Activated effector memory CD4-positive, alpha-beta T cell treated with anti-CD3 and anti-CD28 coated beads, Interleukin-2, amount 50 U/mL, for 16 hours (primary cell): ENCODE measurements at places on chromosomes 6 and 20.

DNA sequence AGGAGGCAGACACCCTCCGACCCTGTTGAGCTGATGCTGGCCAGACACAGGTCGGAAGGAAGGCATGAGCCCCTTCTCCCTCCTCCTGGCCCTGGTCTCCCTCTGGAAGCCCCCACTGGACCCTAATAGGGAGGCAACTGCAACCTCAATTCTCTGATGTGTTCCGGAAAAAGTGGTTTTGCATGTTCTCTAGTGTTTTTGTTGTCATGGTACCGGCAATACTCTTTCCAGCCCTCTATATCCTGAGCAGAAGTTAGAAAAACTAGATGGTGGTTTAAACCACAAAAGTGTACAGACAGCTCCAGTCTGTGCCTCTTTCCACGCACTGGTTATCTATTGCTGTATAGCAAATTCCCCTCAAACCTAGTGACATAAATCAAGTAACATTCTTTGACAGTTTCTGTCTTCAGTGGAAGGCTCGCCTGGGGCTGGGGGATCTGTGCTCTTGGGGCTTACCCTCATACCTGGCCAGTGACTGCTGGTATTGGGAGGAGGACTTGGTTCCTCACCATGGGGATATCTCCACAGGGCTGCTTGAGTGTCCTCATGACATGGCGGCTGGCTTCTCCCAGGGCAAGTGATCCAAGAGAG is 37.0 kb downstream of the SYTL3 start:
- DNase-seq = peak; percentile 75

DNA sequence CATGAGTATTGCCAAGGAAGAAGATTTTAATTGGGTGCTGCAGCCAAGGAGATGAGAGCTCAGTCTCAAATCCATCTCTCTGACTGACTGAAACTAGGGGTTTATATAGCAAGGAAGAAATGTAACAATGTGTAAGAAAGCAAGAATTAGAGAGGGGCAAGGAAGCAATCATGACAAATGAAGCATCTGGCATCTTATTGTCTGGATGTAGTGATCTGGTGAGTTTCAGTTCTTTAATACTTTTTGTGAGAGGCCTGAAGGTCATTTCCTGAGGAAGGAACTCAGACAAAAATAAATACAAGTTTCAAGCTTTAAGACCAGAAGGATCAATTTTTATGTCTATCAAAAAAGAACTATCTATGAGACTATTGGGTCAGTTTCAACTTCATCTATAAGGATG is 64.2 kb downstream of the HTR1E start:
- no peak for DNase-seq

- no peak for DNase-seq
Measured at GRCh38 chr6:134585517-134585873, 267.6 kb upstream of the SGK1 start.

DNA sequence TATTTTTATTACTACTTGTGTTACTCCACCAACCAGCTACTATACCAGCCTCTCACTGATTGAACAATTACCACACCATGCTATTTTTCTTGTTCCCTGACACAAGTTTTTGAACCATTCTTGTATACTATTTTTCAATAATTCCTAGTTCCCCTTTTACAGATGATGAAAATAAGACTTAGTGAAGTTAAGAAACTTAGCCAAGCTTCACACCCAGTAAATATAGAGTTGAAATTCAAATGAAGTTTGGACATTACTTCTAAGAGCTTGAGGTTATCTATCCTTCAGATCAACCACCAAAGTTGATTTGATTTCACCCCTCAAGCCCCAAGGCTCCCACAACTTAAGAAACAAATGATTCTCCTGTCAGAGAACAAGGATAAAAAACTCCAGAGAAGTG is 13.1 kb upstream of the BCAS1 start:
- no peak for DNase-seq

- DNase-seq = no peak
Measured at GRCh38 chr20:39010496-39010895, 48.4 kb downstream of the DHX35 start.

GRCh38 chr6:140773276-140773675 is 1359.4 kb upstream of the GJE1 start:
- no peak for DNase-seq

DNA sequence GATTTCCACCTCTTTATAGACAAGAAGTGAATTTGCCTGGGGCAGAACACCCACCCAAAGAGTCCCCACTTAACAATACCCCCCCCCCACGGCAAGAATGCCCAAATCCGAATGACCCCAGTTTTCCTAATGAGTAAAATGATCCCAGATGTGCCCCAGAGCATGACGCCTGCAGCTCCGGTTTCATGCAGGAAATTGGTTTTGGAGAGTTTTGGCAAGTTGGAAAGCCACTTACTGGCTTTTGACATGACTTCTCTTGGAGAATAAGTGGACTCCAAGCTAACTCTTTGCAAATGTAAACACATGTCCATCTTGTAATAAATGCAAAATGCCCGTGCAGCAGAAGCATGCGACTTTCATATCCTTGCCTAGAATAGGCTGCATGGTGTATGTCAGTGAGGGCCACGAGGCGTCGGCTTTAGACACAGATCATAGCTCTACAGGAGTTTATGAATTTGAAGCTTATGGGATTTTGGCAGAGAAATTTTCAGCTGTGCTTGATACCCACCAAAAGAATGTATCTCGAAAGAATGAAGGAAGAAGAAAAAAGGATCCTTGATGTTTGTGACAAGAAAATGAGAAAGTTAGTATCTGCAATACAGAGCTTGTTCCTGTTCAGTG is 24.2 kb downstream of the EDN3 start:
- DNase-seq = no peak

DNA sequence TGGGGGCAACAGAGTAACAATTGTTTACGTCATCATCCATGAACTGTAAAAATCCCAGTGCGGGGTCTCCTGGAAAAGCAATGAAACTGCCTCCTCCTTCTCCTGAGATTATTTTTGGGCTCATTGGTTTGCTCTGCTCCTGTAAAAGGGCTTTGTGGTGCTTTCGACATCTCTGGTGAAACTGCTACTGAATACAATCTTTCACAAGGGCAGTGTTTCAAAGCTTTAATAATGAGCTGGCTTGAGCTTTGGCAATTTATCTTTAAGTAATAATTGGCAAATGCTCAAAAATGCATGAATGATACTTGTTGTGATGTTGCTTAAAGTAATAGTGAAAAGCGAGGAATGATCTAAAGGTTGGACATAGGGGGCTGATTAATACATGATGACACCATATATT is 43.5 kb upstream of the ENPP1 start:
- DNase-seq = no peak

DNA sequence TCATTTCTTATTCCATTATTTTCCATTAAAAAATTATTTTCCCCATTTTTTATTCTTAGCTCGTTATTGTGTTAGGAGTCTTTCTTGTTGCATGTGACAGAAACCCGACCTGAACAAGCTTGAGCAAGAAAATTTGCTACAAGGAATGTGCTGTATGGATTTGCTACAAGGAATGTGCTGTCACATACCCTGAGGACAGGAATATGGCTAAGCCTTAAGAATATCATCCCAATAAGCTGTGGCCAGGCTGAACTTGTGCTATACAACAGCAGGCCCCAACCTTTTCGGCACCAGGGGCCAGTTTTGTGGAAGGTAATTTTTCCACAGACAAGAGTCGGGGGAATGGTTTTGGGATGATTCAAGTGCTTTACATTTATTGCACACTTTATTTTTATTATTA is 114.0 kb downstream of the TRMT11 start:
- no peak for DNase-seq

- DNase-seq = no peak
Measured at GRCh38 chr6:2560917-2561698, 189.6 kb downstream of the MYLK4 start.

- no peak for DNase-seq
Measured at GRCh38 chr20:46401478-46401860, 4.9 kb downstream of the ELMO2 start.

GRCh38 chr20:3652221-3652620 is 11.0 kb downstream of the GFRA4 start:
- DNase-seq = no peak

- DNase-seq = no peak
Measured at GRCh38 chr6:108596956-108597355, 36.2 kb downstream of the FOXO3 start.

GRCh38 chr20:32586291-32586690 is 1.2 kb upstream of the NOL4L start:
- DNase-seq = no peak

DNA sequence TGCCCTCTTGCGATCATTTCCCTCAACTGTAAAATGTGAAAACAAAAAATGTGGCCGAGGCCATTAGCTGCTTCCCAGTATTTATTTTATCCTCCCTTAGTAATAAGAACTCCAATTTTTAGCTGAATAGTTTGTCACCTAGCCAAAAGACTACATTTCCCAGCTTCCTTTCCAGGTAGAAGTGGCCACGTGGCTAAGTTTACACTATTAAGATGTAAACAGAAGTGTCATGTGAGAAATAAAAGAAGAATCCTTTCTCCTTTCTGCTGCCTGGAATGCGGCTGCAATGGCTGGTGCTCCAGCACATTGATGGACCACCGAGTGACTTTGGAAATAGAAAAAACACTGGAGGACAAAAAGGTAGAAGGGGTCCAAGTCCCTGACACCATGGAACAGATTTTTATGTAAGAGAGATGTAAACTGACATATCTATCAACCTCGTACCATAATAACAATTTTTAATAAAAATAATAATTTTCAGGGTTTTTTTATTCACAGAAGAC is 268.8 kb downstream of the PKHD1 start:
- no peak for DNase-seq

DNA sequence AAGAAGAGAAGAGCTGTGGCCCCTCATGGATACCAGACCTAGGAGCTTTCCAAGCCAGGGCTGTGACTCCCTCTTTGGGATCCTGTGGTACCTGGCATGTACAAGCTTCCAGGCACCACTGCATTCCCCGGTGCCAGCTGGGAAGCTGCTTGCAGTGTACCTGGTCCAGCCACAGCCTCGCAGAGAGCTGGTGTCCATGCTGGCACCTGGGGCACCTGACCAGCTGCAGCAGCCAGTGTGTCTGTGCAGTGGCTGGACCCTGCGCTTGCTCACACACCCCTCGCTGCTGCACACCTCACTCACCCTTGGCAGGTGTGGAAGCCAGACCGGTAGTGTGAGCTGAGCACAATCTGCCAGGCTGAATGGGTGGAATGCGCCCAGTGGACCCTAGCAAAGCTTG is 190.9 kb upstream of the MAN1A1 start:
- DNase-seq = no peak

DNA sequence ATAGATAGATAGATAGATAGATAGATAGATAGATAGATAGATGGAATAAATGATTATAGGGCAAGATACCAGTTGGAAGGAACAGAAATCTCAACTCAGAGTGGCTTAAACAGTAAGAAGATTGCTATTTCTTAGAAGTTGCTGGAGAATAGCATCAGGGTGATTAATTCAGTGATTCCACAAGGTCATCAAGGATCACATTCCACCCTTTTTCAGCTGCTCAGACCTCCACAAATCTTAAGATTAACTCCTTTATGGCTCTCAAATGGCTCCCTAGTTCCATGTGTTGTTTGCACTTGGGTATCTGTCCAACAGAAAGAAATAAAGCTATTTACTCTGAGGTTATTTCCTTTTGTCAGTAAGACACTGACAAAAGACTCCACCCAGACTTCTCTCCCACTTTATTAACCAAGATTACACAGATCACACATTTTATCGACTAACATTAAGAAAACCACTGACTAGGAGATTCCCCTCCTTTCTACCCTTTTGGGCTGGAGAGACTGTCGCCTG is 68.3 kb upstream of the KIF16B start:
- DNase-seq = no peak

DNA sequence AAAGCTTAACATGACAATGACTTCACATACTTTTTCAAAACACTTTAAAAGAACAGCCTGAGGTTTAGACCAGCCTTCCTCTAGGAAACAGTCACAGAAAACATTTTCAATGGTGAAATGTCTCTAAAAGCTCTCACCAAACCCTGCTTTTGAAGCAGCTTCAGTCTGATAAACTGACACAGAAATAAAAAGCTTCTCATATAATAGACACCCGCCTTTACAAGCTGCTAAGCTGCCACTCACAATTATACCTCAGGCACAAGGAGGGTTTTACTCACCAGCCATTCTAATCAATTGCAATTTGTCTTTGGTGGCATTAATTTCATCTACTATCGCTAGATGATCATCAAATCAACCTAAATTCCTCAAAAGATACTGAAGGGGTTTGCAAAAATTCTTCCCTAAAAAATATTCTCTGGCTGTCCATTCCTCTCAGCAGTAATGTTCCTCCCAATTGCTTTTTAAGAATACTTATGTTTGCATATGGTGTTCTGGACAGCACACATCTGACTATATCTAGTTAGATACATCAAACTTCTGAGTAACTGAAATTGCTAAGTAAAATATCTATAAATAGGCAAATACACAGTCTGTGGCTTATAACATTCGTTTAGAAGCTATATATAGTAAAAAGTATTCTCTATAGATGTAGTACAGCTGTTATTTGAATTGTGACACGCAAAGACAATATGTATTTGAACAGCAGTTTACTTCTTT is 29.4 kb downstream of the KIF13A start:
- DNase-seq = no peak

- no peak for DNase-seq
Measured at GRCh38 chr6:150116200-150116800, 26.5 kb upstream of the PPP1R14C start.

DNA sequence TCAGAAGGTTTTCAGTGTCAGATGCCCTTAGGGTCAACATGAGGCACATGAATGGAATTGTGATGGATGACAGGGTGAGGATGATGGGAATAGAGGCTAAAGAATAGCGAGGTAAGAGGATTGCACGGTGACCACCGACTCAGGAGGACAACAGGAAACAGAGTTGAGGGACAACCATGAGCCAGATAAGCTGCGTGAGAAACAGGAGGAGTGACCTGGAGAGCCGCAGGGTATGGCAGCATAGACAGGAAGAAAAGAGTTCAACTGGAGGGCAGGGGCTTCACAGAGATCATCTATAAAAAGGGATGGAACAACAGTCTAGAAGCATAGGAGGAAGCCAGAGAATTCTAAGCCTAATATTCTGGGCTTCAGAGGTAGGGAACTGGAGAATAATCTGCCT is 84.7 kb upstream of the ENPP5 start:
- DNase-seq = no peak

DNA sequence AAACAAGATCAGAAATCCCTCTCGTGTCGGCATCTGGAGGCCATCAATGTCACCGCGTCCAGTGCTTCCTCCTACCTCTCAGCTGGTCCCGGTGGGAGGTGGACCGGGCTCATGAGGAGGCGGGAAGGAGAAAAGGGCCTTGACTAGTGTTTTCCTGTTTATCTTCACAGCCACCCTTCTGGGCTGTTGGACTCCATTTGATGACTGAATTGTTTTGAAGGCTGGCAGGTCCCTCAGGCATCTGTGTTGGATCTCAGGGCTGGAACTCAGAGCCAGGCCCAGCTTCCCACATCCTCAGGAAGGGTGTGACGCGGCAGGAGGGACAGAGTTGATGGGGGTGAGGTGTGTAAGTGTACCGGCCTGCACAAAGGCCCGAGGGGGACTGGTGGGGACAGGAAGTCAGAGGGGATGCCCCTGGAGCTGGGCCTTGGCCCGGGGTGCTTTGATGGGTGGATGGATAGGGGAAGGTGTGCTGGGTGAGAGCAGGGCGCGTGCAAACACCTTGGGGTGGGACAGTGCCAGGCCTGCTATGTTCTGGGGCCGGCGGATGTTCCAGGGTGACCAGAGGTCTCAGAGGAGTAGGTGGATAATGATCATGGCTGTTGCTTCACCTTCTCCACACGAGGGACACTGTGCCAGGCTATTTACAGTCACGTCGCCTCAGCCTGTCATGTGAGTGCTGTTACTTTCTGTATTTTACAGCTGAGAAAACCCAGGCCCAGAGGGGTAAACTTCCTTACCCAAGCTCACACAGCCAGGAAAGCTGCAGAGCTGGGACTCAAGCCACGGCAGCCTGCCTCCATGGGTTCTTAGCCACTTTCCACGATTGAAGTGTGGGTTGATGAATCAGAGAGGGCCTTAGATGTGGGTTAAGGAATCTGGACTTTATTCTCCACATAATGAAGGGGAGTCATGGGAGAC is 17.9 kb upstream of the CHMP4B start:
- no peak for DNase-seq
